Urinary bladder (tissue), 4 donors: ENCODE measurements at places on chromosomes 1 and 21. TPM values are rescaled to one million over a fixed set of nuclear protein-coding genes. Genes with fewer than 3 reads are reported as not detected.

The CCDC18 gene
- 16.7 TPM for total RNA-seq

The KCNE2 gene
- total RNA-seq = not detected

The ETV3 gene
- 24.9 TPM for total RNA-seq

The OR2T11 gene
- total RNA-seq = not detected

The KLF17 gene
- 0.95 TPM for total RNA-seq

The PRKAA2 gene
- total RNA-seq = 19.5 TPM

The NUDT4B gene
- 3.7 TPM for total RNA-seq

The DCST1 gene
- total RNA-seq = not detected

The NHLH1 gene
- total RNA-seq = not detected

The WDR64 gene
- not detected for total RNA-seq

The SLAMF1 gene
- total RNA-seq = 0.21 TPM

The CELA3B gene
- not detected for total RNA-seq

The GNG4 gene
- 2.3 TPM for total RNA-seq

The CHIT1 gene
- 0.11 TPM for total RNA-seq

The GOLT1A gene
- 2.1 TPM for total RNA-seq

The F11R gene
- 35.2 TPM for total RNA-seq

The PCP4L1 gene
- total RNA-seq = 22.8 TPM

The CNIH3 gene
- total RNA-seq = 5.8 TPM

The BATF3 gene
- 2.3 TPM for total RNA-seq

The SLAMF8 gene
- total RNA-seq = 0.69 TPM

The JUN gene
- total RNA-seq = 114 TPM

The RNU1-3 gene
- total RNA-seq = under 0.01 TPM

The RGS7 gene
- total RNA-seq = 0.42 TPM

The AMY1A gene
- not detected for total RNA-seq

The C1QC gene
- total RNA-seq = 25.4 TPM

The INSRR gene
- total RNA-seq = 0.11 TPM

The EDN2 gene
- 0.32 TPM for total RNA-seq

The LCK gene
- 0.90 TPM for total RNA-seq

The RAB3B gene
- total RNA-seq = 1.7 TPM

The ESPN gene
- total RNA-seq = 0.58 TPM

The TAF5L gene
- total RNA-seq = 18.1 TPM

The FCER1G gene
- 15.9 TPM for total RNA-seq

The CYP4B1 gene
- total RNA-seq = 56.6 TPM

The HENMT1 gene
- total RNA-seq = 11.4 TPM

The ECM1 gene
- 8.7 TPM for total RNA-seq

The PLEKHN1 gene
- 1.1 TPM for total RNA-seq

The CHIA gene
- not detected for total RNA-seq

The CFAP107 gene
- not detected for total RNA-seq

The CLIC6 gene
- 17.2 TPM for total RNA-seq
